ENCODE measurements at places on chromosomes 2 and 18.

DNA sequence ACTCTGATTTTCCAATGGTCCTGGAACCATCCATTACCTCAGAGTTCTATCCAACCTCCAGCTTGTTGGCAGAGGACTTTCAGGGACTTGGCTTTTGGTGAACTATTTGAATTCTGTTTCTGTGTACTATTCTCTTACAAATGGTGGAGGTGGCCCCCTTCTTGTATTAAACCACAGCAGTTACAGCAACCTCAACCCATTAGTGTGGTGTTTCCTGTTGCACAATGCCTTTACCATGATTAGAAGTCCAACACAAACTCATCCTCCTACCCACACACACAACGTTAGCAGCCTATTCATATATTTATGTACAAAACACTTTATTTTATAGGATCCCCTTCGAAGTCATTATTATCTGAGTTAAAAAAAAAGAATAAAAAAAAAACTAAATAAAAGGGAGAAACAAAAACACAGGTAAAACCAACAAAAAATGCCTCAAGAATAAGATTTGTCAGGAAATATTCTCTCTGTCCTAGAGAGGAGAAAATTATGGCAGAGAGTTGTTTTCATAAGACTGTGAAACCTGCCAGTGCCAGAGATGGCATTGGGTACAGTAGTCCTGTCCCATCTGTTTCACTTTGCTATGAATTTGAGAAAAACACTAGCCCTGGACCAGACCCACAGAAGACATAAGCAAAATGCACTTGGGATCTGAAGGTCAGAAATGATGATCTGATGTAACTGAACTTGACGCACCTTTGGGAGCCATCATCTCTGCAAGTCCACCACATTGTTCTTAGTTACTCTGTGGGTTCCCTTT is 1896.0 kb upstream of the PIK3C3 start:
- no peak for DNase-seq

- DNase-seq, result peak; percentile 83
These were observed at the start of gene ELAC1 for GRCh38 chr18:50967714-50968661. Gene ELAC1 (plus strand): TSS chr18:50968040. CDS start chr18:50974405, 6,365 bp downstream.

- DNase-seq, result no peak
These were observed 120.9 kb upstream of the CDH19 start for GRCh38 chr18:66724664-66725356.

DNA sequence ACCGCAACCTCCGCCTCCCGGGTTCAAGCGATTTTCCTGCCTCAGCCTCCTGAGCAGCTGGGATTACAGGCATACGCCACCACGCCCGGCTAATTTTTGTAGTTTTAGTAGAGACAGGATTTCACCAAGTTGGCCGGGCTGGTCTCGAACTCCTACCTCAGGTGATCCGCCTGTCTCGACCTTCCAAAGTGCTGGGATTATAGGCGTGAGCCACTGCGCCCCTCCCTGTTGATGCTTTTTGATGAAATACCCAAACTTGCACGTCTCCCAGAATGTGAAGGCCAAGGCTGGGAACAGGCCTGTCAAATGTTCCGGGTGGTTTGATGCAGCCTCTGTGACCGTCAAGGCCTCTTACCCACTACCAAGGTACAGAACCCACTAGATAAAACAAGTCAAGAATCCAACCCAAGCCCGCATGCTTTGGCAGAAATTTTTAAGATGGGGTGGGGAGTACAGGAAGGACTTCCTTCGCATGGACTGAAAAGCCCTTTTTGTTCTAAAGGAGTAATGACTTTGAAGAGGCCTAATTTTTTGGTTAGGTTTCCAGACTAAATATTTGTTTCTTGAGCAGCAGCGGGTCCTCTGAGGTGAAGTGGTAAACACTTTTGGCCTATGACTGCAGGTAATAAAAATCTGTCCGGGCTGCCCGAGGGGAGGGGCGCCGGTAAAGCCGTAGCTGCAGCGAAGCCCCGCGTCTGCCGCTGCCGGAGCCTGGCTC is 3.7 kb upstream of the EVX2 start:
- no peak for DNase-seq

DNA sequence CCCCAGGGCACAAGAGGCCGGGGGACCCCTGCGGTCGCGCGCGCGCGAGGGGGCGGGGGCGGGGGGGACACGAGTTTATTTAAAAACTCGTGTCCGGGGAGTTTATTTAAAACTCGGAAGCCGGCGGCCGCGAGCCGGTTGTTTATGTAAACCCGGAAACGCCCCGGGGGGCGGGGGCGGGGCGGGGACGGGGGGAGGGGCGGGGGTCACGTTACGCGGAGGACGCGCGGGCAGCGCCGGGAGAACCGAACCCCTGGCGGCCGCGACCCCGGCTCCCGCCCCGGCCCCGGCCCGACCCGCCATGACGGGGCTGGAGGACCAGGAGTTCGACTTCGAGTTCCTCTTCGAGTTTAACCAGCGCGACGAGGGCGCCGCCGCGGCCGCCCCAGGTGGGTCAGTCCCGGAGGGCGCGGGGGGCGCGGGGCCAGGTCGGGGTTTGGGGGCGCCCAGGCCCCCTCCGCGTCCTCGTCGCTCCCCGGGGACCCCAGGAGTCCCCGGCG is 4.4 kb downstream of the NFATC1 start:
- peak; percentile 91 for DNase-seq

GRCh38 chr2:64685430-64685829 is 31.7 kb upstream of the SERTAD2 start:
- no peak for DNase-seq

DNA sequence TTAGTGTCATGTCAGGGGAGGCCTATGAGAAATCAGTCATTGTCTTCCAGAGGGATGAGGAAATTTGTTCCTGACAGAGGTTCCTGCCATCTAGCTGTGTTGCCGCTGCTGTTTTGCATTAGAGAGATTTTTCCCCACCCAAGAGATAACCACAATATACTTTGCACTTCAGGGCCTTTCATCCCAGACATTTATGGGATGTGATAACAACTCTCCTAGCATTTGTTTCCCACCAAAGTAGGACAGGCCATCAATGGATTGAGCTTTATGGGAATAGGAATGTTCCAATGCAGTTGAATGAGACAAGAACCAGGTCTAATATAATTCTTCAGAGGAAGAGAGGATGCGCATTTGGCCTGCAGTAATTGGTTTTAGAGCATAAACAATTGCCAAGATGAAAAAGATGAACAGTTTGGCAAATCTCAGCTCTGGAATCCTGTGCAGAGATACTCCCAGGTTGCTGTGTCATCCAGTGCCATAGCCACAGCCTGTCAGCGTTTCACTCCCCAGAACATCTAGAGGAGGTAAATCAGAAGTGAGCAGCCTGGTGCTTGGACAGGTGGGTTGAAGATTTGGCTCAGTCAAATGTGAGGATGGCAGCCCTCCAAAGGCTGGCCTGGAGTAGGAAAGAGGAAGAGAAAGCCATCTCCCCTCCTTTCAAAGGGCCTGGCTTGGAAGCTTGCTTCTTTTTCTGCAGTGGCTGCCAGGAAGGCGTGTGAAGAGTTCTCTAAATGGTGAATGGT is 93.7 kb upstream of the SETBP1 start:
- no peak for DNase-seq

DNA sequence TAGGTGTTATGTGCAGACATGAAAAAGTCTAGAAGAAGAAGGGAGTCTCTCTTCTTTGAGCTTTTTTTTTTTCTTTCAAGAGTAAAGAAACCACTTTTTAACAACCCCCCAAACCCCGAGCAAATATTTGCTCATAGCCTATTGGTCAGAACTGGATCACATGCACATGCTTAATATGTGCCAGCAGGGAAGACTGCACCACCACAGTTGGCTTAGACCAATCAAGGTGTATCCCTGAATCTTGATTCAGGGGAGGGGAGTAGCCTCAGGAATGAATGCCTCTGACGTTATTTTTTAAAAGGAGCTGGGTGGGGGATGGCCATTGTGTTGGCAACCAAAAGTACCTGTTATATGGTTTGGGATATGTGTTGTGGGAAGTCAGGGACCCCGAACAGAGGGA is 171.4 kb upstream of the NABP1 start:
- DNase-seq, result no peak

DNA sequence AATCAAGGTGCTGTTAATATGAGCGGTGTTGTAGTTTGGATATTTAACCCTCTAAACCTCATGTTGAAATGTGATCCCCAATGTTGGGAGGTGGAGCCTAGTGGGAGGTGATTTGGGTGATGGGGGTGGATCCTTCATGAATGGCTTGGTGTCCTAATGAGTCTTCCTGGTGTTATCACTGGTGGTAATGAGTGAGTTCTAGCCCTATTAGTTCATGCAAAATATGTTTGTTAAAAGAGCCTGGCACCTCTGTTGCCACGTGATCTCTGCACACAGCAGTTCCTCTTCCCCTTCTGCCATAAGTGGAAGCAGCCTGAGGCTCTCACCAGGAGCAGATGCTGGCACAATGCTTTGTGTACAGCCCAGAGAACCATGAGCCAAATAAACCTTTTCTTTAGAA is 158.4 kb downstream of the FMNL2 start:
- DNase-seq, result no peak

DNA sequence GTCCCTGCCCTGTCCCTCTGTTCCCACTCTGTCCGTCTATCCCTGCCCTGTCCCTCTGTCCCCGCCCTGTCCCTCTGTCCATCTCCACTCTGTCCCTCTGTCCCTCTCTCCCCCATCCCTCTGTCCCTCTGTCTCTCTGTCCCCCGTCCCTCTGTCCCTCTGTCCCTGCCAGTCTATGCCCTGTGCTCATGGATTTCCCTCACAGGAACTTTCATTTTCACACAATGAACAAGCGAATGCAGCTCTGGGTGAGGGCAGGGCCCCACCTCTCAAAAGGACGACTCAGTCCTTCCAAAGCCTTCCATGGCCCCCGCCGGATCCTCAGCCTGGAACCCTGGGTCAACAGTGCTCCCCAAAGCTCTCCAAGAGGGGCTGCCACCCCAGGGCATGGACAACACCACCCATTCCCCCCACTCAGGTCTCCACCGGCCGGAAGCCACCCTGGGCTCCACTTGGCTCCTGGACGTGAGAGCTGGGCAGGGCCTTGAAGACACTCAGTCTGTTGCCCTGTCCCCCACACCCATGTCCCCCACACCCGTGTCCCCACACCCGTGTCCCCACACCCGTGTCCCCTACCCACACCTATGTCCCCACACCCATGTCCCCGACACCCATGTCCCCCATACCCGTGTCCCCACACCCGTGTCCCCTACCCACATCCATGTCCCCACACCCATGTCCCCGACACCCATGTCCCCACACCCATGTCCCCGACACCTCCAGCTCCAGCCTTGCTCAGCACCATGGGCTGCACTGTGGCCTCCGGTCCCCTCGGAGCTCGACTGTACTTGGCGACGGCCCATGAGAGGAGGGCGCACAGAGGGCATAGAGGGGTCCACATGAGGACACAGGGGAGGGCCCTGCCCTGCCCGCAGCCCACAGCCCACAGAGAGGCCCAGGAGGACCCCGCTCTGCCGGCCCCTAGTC is 156.0 kb downstream of the PXDN start:
- no peak for DNase-seq

GRCh38 chr2:222671259-222672067 is at the start of gene MOGAT1:
Gene MOGAT1 (plus strand): TSS chr2:222671658. CDS start chr2:222671786, 128 bp downstream.
- peak; percentile 64 for DNase-seq

DNA sequence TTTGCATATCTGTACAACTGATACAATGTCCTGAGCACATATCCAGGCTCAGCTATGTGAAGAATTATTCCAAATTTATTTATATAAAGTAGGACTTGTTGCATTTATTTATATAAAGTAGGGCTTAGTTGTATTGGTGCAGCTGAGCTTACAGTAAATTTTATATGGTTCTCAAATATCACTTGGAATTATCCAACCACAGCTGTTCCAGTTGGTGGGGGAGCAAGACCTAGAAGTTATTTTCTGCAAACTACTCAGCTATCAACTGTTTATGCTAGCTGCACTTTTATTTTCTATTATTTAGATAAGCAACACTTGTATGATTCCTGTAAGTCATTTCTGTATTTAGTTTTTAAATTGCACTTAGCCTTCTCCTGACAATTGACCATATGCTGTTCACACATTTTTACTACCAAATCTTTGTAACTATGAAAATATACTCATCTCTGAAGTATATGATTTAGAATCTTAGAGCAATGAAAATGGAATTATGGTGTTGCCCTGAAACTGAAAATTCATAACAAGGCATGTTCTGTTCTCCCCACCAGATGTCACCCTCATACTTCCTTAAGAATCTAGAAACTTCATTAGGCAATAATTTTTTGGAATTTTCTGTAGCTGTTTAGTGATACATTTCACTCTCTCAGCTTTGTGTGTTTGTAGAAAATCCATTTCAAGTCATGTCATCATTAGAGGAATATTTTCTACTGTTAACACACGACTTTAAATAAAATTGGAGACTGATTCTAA is 157.0 kb upstream of the CBLN2 start:
- DNase-seq, result no peak

DNA sequence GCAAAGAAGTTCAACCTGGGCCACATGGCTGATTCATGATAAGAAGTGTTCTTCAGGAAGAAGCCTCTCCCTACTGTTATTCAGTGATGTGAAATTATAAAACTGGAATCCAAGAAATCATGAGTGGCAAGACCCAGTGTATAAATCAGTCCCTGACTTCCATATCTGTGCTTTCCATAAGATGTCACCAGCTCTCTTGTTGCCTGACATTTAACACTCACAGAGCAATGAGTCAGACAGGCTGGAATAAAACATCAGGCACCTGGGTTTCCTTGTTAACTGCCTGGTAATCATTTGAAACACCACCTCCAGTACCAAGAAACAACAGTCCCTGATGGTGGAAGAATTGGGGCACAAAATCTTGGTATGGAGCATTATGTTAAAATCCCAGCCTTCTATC is 76.1 kb downstream of the SCG2 start:
- no peak for DNase-seq

GRCh38 chr2:72813841-72814240 is 12.0 kb downstream of the EXOC6B start:
- no peak for DNase-seq

GRCh38 chr2:212733273-212733672 is 194.7 kb upstream of the ERBB4 start:
- DNase-seq, result no peak

DNA sequence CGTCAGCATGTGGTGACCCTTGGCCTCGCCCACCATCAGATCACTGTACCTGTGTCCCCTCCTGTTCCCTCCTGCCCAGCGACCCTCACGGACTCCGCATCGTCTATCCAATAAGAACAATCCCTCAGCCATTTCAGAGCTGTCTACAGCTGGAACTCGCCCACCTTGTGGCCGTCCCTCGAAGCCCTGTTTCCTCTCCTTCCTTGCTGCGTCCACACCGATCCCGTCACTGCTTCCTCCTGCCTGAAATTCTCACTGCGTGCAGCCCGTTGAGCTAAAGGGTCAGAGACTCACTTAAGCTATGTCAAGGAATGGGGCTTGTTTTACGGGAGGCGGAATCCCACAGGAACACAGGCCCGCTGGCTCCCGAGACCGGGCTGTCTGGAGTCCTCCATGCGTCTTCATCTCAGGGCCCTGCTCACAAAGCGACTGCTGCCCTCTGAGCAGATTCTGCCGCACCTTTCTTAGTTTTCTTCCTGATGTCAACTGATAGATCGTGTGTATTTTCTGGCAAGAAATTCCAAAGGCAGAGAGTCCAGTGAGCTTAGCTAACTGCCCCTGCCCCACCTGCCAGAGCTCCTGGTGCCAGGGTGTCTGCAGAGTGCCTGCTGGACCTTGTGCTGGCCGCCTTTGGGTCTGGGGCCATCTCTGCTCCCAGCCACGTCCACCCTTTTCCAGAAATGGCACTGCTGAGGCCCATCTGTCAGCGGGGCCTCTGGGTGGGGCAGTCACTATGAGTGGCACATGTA is 35.3 kb downstream of the KLHL29 start:
- no peak for DNase-seq
